ENCODE measurements at places on chromosomes 2 and 18.

- no peak for DNase-seq
Observed at GRCh38 chr2:121746071-121746578, 9.3 kb upstream of the TSN start.

DNA sequence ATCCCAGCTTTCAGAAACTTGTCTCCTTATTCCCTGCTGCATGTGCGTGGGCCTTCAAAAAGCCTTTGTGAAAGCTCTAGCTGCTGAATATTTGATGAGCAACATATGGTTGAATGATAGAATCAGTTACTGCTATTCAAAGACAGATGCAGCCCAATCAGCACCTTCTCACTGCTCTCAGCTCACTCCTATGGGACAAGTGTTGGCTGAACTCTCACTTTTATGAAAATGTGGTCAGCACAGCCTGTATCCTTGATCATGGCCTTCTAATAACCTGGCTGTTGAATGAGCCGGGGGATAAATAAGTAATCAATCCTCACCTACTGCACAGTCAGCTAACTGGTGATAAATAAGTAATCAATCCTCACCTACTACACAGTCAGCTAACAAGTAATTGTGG lies 103.2 kb downstream of the PIEZO2 start:
- no peak for DNase-seq

DNA sequence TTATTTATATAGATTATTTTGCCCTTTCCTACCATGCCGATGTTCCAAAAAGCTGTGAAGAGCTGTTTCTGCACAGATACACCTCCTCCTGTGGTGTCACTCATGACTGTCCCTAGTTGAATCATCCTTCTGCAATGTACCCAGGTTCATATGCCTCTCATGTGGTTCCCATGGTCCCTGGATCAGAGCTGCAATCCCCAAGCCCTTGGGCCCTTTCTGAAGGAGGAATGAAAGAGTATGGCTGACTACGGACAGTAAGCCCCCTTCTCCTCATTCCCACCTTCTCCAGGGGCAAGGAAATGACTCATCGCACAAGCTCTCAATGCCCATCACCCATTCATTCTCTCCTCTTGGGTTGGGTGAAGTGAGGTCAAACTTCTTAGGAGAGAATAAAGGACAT lies 63.9 kb upstream of the ACVR1 start:
- DNase-seq = no peak

GRCh38 chr2:71876542-71877451 lies 270.9 kb downstream of the CYP26B1 start:
- DNase-seq = no peak

DNA sequence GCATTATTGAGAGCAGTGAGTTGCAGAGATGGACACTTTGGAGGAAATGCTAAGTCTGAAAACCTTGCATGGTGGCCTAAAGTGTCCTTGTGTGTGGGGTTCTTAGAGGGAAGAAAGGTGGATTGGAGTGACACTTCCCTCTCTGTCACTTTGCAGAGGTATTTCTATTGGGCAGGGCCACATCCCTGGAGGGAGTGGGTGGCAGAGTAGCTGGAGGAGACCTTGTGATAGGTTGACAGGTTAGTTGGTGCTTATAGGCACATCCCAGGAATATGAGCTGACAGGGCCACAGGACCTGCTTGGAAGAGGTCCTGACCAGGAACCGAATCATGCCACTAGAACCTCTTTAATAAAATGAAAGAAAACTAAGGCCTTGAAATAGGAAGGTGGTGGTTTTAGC lies 972 bp upstream of the IGFBP5 start:
- DNase-seq = no peak

DNA sequence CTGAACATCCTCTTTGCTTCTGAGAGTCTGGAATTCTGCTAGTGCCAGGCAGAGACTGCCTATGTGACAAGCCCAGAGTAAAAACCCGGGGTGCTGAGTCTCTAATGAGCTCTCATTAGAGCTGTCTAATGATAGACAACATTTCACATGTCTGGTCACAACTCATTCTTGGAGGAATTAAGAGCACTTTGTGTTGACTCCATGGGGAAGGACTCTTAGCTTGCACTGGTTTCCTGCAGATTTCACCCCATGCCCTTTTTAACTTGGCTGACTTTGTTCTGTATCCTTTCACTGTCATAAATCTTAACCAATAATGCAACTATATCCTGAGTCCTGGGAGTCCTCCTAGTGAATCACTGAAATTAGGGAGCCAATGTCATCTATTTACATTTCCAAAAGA lies 33.5 kb downstream of the FBXO15 start:
- DNase-seq = no peak

GRCh38 chr2:100821255-100821910 lies 1.4 kb downstream of the NPAS2 start:
- no peak for DNase-seq

DNA sequence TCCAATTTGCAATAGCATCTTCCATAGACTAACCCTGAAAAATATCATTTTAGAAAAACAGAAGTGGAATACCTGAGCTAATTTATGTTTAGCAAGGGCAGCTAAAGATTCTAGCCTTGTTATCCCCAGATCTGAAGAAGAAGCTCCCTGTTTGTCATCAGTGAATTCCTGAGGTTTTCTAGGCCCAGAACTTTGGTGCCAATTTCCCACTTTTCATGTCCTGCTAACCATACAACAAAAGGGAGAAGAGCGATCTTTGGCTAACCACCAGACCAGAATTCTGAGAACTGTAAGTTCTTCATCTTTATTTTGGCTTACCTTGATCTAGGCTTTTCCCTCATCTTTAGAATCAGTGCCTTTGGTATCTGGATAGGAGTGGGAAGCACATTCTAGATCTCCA lies 51.3 kb upstream of the RASGRP3 start:
- DNase-seq = no peak

GRCh38 chr2:62461707-62462106 lies 44.3 kb downstream of the TMEM17 start:
- DNase-seq = no peak

DNA sequence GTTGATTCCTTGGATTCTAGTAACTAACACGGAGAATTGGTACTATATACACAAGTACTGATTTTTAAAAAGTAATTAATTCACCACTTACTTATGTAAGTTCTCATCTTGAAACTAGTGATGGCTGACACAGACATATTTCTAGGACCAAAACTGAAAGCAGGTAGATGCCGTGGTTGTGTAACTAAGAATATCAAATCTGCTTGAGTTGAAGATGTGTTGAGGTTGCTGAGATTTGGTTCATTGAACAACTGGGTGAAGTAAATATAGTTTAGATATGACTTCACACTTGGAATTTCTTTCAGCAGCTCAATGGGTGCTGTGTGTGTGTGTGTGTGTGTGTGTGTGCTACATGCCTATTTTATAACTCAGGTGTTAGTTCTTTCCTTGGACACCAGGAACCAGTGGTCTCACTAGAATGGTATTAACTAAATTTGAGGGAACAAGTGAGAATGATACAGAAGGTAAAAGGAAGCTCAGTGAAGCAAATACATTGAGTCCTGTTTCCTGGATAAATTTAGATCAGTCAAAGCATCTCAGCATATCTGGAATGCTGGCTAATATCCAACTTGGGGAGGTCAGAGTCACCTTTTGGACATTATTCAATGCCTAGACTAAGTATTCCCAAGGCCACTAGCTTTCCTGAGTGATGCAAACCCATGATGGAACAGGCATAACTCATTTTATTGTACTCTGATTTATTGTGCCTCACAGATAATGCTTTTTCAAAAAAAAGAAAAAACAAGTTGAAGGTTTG lies 110.7 kb upstream of the ZEB2 start:
- DNase-seq = peak; percentile 14

DNA sequence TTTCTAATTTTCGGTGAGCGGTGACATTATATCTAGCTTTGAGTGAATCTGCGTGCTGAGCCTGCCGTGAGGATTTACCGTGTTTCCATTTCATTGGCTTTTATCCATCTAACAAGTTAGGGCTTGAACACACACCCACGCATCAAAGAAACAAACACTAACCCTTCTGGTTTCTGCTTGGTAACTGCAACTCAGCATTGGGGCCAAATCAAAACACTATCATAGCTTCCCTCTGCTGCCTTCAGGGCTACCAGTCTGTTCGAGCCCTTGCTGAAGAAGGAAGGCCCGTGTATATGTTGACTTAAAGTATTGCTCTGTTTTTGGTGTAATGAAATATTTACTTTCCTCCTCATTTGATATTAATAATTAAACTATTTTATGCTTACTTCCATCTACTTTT lies 227.2 kb downstream of the PHLPP1 start:
- DNase-seq = no peak

GRCh38 chr2:229438430-229439159 lies 167.5 kb upstream of the PID1 start:
- no peak for DNase-seq

DNA sequence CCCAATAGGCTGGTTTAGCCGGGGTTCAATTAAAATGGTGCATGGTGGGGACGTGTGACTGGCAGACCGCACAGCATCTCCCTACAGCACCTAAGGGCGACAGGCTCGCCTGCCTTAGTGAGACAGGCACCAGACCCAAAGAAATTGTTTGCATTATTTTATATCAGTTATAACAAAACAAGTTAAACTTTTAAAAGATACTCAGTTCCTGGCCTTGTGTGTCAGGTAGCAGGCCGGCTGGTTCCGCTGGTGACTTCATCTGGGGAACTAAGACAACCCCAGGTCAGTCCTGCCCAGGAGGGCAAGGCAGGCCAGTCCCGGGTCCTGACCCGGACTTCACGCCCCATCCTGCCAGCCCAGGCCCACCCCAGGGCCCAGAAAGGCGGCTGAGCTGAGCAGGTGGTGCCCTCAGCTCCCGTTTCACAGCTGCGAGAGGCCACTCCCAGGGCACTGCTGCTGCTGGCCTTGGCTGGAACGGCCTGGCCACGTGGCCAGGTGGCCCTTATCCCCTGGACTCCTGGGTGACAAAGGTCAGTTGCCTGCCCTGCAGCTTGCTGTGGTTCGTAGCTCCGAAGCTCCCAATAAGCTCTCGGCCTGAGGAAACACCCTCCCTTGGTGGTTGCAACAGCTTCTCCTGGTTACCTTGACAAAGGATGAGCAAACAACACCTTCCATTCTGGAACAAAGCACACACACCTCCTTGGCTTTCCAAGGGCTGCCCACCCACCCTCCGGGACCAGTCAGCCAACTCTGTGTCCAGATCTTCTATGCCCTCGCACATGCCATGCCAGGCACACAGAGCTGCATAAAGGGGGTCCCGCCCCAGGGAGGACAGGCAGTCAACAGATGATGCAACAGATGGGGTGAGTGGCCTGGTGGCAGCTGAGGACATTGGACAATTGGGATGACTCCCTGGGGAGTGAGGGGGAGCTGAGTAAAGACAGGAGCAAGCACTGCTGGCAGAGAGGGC lies 11.3 kb upstream of the AGXT start:
- DNase-seq = no peak

Measured in GM06990 (cell line).